Activated CD4-positive, alpha-beta T cell treated with anti-CD3 and anti-CD28 coated beads for 24 hours (primary cell): ENCODE measurements at places on chromosomes 16 and 17.

- no peak for DNase-seq
These were observed 158.1 kb downstream of the VPS53 start for GRCh38 chr17:556431-556995.

GRCh38 chr17:69802045-69802740 lies 272.8 kb upstream of the KCNJ16 start:
- no peak for DNase-seq

- DNase-seq: no peak
These were observed 46.0 kb downstream of the TMC5 start for GRCh38 chr16:19463468-19464315.

- no peak for DNase-seq
These were observed 244.2 kb downstream of the GSG1L start for GRCh38 chr16:27819356-27819755.

GRCh38 chr17:11557727-11558452 lies 40.4 kb upstream of the DNAH9 start:
- DNase-seq: no peak

DNA sequence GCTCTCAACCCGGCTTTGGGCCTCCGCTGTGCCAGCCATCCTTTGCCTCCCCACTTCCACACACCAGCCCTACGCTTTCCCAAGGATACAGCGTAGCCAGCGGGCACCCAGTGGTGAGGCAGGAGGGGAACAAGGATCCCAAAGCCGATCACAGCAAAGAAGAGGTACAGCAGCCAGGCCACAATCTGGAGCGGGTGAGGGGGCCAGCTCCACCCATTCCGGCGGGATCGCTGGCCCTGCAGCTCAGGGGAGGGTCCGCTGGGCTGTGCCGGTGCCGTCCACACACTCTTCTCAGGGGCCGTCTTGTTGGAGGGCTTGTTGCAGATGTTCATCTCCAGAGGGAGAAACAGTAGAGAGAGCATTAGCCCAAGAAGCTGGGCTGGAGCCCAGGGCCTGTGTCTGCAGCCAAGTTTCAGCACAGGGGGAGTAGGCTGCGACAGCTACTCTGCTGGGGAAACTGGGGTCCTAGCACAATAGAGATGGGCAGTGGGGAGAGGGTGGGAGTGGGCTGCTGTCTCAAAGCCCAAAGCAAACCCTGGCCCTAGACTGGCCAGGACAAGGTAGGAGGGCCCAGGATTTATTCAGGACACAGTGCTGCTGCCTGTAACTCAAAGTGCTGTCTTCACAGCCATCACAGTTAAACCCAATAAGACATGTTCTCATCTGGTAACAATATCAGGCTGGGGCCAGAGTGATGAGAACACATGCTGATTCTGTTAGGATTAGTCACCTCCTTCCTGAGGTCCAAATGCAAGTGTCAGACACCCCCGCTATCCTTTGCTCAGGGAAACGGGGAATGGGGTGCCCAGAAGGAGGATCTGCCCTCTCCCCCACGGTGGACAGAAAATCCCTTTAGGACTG lies 9.9 kb downstream of the ZDHHC1 start:
- DNase-seq: no peak

DNA sequence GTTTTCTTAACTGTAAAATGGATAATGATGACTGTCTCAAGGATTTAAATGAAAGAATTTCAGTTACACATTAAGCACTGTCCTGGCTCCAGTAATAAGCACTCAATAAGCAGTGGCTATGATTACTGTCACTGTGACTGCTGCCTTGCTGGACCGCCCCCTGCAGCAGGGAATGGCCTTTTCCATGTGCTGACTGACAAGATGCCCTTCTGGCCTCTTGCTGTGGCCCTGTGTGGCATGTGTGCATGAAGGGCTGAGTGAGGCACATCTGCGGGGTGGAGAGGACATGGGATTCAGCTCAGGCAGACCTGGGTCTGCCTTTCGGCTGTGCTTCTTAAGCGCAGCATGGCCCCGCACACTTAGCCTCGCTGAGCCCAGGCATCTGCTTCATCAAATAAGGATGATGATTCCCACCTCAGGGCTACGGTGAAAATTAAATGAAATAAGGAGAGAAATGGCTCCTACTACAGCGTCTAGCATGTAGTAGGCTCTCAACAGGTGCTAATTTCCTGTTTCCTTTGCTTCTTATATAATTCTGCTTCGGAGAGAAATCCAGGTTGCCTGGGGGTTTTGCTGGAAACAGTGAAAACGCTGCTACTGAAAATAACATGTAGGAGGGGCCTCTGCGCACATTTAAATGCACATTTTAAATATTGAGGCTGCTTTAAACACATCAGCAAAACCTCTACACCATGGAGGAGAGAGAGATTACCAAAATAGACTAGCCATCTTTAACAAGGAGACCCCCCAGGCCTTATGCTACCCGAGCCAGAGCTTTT lies 183.9 kb downstream of the PARN start:
- DNase-seq: no peak

GRCh38 chr17:71976011-71976649 lies 144.7 kb upstream of the SOX9 start:
- DNase-seq: no peak

DNA sequence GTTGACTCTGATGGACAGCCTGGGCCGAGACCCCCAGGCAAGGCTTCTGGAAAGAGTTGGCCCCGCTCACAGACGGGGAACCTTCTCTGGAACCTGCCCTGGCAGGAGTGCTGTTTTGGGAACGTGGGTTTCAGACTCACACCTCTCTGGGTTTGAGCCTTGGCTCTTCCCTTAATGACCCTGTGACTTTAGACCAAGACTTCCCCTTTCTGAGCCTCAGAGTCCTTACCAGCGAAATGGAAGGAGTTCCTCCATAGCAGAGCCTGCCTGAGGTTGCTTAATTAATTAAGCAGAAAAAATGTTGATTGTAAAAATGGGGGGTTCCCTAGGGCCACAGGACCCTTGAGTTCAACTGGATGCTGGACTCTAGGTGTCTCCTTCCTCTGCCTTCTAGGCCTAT lies 408.2 kb downstream of the SEC14L1 start:
- no peak for DNase-seq

DNA sequence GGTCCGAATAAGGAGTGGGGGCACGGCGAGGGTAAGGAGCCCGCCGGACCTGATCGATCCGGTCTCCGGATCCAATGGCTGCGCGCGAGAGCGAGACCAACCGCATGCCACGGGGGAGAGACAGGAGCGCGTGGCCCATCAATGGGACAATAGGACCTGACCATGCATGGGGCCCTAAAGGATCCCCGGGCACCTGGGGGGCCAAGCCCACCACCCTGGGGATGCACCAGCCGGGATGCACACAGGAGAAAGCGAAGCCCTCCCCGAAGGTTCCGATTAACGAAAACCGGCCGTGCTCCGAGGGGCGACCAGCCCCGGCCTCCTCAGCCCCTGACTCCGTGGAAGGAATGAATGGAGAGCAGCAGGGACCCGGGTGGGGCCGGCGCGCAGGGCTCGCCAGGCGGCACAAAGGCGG lies 525 bp downstream of the JPT1 start:
- no peak for DNase-seq

DNA sequence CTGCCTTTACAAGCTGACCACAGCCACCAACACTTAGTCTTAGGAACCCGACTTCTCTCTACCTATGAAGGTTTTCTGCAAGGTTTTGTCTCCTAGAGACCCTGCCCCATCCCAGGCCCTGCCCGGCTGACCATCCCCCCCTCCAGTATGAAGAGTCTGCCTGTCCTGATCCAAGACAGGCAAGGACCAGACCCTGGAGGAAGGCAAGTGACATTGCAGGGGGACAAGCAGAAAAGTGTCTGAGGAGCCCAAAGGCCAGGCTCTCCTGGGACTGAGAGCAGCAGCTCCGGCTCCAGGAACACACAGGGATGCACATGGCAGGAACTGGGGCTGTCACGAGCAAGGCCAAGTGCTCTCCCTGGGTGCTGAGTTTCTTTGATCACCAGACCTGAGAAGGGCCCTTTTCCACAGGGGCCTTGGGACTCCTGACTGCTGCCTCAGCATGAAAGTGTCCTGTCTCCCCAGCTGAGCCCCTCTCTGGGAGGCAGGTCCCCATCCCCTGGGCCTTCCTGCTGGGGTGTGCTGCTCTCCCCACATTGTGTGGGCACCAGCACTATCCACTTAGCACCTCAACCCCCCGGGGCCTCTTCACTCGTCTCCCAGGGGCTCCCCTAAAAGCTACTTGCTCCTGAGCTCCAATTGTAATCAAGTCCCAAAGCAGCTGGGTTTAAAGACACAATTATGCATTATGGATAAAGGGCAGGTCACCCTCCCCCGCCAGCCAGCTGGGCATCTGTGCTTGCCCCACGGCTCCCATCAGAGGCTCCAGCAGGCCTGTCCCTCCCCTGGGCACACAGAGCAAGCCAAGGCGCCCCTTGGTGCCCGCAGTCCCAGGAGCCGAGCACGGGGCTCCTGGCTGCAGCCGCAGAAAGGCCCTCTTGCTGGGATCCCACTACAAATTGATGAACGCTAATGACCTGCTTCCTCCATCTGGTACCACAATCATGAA lies 11.6 kb upstream of the CACNG4 start:
- no peak for DNase-seq

GRCh38 chr17:38748149-38748891 lies at the start of gene PCGF2:
TSS of gene PCGF2 (minus strand) at chr17:38748336. CDS start at chr17:38740402, 7,934 bp downstream.
- no peak for DNase-seq

GRCh38 chr16:13561291-13562070 lies 358.5 kb upstream of the ERCC4 start:
- DNase-seq: no peak

DNA sequence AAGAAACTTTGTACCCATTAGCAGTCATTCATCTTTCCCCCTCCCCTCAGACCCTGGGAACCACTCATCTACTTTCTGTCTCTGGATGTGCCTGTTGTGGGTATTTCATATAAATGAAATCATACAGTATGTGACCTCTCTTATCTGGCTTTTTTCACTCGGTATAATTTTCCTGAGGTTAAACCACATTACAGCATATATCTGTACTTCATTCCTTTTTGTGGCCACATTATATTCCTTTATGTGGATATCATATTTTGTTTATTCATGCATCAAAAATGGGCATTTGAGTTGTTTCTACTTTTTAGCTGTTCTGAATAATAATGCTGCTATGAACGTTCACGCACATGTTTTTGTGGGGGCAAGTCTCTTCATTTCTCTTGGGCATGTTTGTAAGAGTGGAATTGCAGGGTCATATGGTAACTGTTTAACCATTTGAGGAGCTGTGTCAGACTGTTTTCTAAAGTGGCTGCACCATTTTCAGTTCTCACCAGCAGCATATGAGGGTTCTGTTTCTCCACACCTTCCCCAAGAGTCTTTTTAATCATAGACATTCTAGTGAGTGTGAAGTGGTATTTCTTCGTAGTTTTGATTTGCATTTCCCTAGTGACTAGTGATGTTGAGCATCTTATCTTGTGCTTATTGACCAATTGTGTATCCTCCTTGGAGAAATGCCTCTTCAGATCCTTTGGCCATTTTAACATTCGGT lies 3.8 kb downstream of the SNX29 start:
- DNase-seq: no peak

GRCh38 chr16:35352431-35352830 lies 1893.0 kb downstream of the TP53TG3F start:
- DNase-seq: no peak
